Astrocyte of the spinal cord (primary cell): ENCODE measurements at places on chromosomes 11 and 22.
A peak's percentile ranks its signal among the peaks of the same experiment; 100 is the strongest.

GRCh38 chr11:125141686-125142535, 22.6 kb upstream of the PKNOX2 start:
- DNase-seq, result peak; percentile 23

- peak; percentile 45 for DNase-seq
These were observed 39.3 kb upstream of the BSX start for GRCh38 chr11:123020968-123021367.

DNA sequence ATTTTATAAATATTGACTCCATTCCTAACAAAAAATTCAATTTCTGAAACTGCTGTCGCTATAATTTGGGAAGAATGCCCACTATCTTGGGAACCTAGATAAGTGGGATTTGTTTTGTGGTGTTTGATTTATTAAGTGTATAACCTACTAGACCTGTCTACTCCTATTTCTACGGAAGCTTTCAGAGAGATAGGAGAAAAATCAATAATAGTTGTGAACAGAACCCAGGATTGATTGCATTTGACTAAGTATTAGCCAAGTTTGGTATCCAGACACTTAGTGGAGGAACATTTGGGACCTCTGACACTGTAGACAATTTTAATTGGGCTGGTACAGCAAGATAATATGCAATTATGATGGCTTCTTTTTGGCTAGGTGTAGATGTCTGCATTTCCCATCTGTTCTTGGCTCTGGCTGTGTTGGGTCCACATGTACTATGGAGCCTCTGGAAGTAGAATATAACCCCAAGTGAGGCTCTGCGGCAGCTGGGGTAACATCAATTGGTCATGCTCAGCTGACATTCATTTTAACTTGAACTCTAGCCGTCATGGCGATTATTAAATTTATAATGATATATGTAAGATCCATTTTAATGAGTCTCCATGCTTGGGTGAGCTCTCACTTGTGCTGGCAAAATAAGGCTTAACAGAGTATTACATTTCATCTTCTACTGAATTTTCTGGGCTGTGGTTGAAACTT, 111.5 kb upstream of the E2F8 start:
- DNase-seq, result no peak

DNA sequence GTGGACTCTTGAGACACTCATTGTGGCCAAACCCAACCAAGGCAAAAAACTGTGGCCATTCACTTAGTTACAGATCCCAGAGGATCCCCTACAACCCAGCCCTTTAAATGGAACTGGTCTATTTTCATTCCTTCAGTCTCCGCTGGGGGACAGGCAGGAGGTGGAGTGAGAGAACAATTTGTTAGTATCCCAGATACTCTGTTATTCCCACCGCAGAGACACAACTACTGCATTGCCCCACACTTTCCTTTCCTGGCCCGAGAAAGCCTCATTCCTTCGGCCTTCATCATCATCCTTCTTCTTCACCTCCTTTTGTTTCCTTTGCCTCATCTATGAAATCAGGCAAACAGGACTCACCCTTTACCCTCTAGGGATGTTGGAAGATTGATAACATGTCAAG, 191.1 kb downstream of the NTM start:
- no peak for DNase-seq

DNA sequence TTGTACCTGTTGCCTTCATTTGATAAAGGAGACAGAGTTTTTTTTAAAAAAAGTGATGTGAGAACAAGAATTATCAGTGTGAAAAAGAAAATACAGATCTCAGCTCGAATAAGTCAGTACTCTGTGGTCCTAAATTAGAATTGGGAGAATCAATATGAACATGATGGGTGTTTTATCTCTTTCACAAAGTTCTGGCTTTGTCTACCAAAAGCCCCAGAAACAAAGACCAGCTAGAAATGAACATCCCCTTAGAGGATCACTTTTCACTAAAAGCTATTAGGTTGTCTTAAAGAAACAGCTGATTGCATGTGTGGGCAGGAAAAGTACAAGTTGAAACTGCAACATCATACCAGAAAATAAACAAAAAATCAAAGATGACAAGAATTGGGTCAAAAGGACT, 8.4 kb upstream of the ST14 start:
- no peak for DNase-seq

- no peak for DNase-seq
These were observed 30.8 kb downstream of the PDGFB start for GRCh38 chr22:39214006-39214382.

GRCh38 chr11:71326328-71326940, 74.1 kb upstream of the SHANK2 start:
- no peak for DNase-seq

- DNase-seq, result peak; percentile 6
These were observed 463 bp downstream of the TMEM126B start for GRCh38 chr11:85628771-85629341.

DNA sequence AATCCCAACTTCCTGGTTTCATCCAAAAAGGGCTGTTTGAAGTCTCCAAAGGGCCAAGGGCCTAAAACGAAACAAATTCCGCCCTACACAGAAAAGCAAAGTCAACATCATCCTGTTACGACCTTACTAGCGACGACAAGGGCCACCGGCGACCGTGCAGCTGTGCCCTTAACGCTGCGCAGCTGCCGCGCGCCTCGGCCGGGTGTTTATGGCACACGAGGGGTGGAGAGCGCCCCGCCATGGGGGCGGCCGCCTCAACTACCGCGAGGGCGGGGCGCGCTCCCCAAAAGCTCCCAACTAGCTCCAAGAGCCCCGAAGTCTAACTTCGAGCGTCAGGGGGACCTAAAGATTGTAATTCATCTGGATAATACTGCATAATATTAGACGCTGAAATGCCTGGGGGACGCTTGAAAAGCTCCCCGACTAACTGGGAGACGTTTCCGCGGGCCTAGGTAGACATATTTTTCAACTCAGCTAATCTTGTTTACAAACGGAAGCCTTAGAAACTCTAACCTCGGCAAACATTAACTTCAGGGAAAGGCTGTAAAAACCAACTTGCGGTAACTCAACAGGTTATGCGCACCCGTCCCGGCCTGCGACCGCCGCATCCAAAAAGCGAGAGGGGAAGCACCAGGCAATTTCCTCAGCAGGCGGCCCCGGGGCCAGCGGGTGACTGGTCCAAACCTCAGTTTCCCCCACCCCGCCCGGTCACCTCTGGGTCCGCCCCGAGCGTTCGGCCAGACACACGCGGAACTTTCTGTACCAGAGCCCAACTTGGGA, 694 bp downstream of the TMEM123 start:
- DNase-seq, result peak; percentile 51

GRCh38 chr22:17639247-17639741, 737 bp downstream of the BCL2L13 start:
- peak; percentile 50 for DNase-seq

- no peak for DNase-seq
These were observed 4.8 kb upstream of the PIM3 start for GRCh38 chr22:49955581-49956417.

DNA sequence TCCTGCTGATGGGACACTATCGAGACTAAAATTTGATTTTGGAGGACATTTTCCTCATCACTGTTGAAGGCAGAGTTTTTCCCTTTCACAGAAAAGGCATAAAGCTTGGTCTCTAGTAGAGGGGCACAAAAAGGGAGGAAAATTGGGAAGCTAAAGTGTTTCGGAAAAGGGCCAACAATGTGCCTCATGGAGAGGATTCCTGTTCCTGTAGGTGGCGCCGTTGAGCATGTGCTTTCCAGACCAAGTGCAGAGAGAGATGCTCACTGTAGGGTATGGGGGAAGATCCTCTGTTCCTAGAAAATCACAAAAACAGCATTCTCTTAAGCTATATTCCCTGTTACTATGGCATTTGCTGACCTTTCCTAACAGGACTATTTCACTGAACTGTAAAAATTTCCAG, 18.4 kb upstream of the OR4C5 start:
- no peak for DNase-seq

GRCh38 chr22:19696504-19697276, 17.6 kb upstream of the SEPTIN5 start:
- no peak for DNase-seq

- no peak for DNase-seq
These were observed 581 bp upstream of the FBXO3 start for GRCh38 chr11:33774736-33775466.

GRCh38 chr11:2074266-2074825, 64.8 kb downstream of the IGF2 start:
- DNase-seq, result no peak

DNA sequence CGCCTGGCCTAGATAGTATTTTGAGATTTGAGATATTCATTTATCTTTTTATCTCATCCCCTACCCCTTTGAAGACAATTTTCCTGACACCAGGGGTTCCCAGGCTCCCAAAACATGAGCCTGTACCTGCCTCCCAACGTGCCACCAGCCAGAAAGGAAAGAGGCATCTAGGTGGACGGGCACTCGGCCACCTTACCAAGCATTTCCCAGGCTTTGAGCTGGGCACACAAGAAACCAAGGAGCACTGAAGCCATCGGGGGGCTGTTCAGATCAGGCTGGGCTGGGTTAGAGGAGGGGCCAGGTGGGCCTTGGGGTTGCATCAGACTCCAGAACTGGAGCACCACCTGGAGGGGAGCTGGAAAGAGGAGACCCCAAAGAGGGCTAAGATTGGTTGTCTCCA, 28.5 kb upstream of the BAIAP2L2 start:
- no peak for DNase-seq
